ENCODE measurements at places on chromosomes 16 and 17.

DNA sequence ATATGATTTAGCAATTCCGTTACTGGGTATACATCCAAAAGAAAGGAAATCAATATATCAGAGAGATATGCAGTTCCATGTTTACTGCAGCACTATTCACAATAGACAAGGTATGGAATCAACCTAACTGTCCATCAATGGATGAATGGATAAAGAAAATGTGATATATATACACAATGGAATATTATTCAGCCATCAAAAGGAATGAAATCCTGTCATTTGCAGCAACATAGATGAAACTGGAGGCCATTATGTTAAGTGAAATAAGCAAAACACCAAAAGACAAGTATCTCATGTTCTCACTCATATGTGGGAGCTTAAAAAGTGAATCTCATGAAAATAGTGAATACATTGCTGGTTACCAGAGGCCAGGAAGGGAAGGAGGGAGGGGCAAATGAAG lies 390.8 kb downstream of the ZFHX3 start:
- DNase-seq = no peak

- DNase-seq = peak; percentile 42
These were observed 1.7 kb downstream of the METRNL start for GRCh38 chr17:83080858-83081683.

DNA sequence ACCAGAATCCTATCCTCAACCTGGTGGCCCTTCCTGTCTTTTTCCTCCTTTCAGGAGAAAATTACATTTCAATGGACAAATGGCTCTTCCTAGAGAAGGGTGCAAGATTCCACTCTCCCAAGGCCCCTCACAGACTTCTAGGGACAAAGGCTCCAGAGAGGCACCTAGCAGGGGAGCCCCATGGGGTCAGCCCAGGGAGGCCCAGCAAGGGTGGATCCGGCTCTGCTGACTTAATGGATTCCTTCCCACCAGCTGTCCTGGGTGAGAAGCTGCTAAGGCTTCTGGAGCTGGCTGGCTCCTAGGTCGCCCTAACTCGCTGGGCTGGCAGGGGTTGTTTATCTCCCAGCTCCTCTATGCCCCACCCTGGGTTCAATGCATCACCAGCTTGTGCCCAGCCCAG lies 152.4 kb downstream of the ZNF423 start:
- DNase-seq = no peak

DNA sequence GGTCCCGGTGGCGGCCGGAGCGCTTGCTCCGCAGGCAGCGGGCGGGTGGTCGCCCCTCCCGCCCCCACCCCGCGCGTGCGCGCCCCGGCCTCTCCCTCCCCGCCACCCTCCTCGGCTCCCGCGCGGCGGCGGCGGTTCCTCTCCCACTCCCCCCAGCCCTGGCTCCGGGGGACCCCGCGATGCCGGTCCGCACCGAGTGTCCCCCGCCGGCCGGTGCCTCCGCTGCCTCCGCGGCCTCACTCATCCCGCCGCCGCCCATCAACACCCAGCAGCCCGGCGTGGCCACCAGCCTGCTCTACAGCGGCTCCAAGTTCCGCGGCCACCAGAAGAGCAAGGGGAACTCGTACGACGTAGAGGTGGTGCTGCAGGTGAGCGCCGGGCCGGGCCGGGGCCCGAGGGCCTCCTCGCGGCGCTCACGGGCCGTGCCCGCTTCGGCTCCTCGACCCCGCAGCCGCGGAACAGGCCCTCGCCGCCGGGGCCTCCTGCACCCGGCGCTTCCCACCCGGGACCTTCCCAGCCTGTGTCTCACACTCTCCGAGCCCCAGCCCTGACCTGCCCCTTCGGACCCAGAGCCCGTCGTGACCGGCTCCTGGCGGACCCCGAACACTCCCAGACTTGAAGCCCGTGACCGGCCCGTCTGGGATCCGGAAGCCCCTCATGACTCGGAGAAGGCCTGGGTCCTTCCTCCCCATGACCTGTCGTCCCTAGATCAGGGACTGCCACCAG lies 490 bp downstream of the GID4 start:
- peak; percentile 17 for DNase-seq

- peak; percentile 58 for DNase-seq
These were observed 29.9 kb upstream of the PRM1 start for GRCh38 chr16:11310997-11311561.

GRCh38 chr16:69237296-69237695 lies 50.3 kb downstream of the SNTB2 start:
- no peak for DNase-seq

GRCh38 chr17:60606036-60606435 lies 6.0 kb downstream of the PPM1D start:
- DNase-seq = no peak

DNA sequence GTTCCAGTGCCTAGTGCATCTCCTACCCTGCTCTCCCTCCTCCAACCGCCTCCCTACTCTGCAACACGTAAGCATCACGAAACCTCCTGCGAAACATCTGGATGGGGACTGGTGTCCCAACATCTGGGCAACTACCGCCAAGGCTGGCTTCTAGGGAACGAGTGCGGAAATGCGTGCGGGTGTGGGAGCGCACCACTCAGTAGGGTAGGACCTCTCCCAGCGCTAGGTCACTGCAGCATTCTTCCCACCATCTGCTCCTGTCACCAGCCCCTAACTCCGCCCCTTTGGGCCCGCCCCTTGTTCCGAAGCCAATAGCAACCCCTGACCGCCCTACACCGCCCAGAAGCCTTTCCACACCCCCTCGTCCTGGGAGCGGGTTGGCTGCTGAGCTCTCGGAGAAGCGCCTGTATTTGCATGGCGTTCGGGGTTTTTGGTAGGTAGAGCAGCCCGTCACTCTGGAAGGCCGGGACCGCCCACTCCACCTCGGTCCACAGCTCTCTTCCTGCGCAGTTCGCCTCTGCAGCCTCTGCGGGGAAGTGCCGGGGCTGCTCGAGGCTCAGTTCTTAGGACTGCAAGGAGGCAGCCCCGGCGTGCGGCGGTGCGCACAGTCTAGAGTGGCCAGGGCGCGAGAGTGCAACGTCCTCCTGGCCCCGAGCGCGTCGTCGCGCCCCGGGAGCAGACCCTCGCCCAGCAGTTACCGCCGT lies at the start of gene HS3ST3B1:
TSS of gene HS3ST3B1 (plus strand) at position 507 of the 704 bp plus-strand sequence. CDS start 438 bp downstream, outside the sequence.
- DNase-seq = peak; percentile 100

GRCh38 chr16:35574454-35575431 lies 2115.3 kb downstream of the TP53TG3F start:
- DNase-seq = no peak

DNA sequence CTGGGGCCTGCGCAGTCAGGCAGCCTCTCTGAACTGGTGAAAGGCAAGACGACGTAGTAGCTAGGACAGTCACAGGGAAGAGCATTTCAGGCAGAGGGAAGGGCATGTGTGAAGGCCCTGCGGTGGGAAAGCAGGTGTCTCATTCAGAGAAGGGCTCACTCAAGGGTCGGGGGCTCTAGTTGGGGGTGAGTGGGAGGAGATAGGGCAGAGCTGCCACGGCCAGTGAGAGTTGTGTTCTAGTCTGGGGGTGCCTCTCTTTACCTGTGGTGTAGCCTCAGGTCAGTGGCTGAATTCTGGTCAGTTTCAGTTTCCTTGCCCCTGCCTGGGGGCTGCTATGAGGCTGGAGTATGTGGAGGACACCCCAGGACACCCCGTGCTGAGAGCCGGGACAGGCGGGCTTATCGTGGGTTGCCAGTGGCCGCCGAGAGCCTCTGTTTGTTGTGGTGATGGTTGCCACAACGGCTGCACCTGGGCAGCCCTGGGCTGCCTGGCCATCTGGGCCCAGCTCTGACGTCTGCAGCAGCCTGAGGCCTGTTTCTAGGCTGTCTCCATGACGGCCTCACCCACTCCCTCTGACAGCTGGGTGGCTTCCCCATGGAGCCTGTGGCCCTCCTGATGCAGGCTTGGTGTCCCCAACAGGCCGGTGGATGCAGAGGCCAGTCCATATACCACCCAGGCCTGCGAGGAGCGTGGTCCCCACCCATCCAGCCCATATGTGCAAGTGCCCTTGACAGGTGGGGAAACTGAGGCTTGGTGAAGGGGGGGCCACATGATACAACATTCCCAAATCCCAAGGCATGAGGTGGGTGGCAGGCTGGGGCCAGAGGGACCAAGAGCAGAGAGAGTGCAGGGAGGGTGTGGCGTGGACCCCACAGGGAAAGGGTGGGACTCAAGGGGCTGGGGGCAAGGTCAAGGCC lies 10.8 kb downstream of the MAP2K3 start:
- DNase-seq = no peak

GRCh38 chr17:66214884-66215528 lies 14.2 kb downstream of the APOH start:
- DNase-seq = no peak

DNA sequence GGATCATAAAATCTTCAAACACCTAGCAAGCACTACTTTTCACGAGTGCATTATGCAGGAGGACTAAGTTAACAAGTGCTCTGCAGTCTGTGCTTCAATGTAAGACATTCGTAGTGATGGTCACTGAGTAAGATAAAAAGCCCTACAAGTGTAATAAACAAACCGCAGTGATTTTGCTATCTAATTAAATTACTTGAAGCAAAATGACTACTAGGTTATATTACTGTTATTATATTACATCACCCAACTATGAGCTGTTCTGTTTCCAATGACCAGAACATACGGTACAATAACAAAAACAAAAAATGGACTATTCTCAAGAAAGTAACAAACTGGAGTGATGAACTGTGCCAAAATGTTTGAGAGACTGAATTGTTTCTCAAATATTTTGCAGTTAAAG lies 11.2 kb downstream of the KLHL10 start:
- DNase-seq = peak; percentile 28

GRCh38 chr17:9052921-9053320 lies 31.6 kb downstream of the NTN1 start:
- no peak for DNase-seq

GRCh38 chr16:54957403-54958166 lies 26.9 kb downstream of the IRX5 start:
- peak; percentile 21 for DNase-seq

GRCh38 chr16:58938811-58939210 lies 204.7 kb upstream of the GOT2 start:
- no peak for DNase-seq

GRCh38 chr16:79269211-79269863 lies 331.2 kb downstream of the MAF start:
- no peak for DNase-seq

- DNase-seq = no peak
These were observed 69.2 kb downstream of the SDR42E1 start for GRCh38 chr16:81942007-81942601.

- DNase-seq = peak; percentile 81
These were observed 35.8 kb upstream of the HAPSTR1 start for GRCh38 chr16:9055661-9056060.

DNA sequence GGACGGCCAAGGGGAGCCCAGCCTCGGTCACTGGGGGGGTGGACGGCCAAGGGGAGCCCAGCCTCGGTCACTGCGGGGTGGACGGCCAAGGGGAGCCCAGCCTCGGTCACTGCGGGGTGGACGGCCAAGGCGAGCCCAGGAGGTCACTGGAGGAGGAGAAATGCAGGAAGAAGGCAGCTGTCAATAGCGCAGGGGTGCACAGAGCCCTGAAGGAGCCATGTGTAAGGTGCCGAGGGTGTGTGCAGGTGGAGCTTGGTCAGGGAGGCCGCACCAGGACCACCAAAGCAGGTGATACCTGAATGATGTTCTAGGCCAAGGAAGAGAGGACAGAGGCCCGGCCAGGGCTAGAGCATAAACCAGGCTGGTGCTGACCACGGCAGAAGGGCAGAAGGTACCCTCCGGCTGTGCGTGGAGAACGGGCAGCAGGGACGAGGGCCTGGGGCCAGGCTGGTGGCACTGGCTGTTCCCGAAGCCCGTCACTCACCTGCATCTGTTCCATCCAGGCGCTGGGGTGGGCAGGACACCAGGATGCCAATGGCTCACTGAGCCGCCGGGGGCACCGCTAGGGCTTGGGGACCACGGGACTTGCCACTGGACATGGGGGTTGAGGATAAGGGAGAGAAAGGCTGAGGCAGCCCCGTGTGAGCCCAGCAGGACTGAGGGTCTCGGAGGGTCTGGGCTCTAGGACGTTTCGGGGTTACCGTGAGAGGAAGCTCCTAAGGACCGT lies 5.9 kb upstream of the CCDC57 start:
- DNase-seq = no peak

- DNase-seq = peak; percentile 22
These were observed 5.1 kb downstream of the CLCN7 start for GRCh38 chr16:1469693-1470201.

- DNase-seq = no peak
These were observed 256.7 kb downstream of the PARN start for GRCh38 chr16:14373406-14373805.

GRCh38 chr16:81571592-81572385 lies 127.2 kb downstream of the CMIP start:
- DNase-seq = no peak

- DNase-seq = no peak
These were observed 21.3 kb downstream of the OTOA start for GRCh38 chr16:21685034-21685455.

DNA sequence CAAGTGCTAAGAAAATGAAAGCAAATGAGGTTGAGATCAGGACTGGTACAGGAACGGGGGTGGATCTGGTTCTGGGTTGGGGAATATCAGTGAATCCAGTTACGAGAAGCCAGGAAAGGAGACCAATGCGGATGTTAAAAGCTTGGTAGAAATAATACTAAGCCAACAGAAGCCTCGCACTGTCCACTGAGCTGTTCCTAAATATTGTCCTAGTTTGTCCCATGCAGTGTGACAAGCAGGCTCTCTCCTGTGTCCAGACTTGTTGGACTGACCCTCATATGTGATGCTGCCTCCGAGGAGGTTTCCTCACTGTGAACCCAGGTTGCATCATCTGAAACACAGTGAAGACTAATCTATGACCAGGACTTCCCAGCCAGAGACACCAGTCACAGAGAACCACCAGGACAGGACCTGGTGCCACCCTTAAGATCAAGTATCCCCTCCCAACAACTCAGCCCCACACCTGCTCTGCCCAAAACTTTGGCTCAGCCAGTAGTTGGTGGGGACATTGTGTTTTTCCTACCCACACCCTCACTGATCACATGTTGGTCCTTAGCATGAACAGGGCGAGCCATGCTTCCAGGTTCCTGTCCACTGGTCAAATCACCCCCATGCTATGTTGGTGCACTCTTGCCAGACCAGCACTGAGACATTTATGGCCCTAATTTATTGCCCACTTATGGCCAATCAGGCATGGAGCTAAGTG lies 32.7 kb upstream of the SCNN1B start:
- no peak for DNase-seq

DNA sequence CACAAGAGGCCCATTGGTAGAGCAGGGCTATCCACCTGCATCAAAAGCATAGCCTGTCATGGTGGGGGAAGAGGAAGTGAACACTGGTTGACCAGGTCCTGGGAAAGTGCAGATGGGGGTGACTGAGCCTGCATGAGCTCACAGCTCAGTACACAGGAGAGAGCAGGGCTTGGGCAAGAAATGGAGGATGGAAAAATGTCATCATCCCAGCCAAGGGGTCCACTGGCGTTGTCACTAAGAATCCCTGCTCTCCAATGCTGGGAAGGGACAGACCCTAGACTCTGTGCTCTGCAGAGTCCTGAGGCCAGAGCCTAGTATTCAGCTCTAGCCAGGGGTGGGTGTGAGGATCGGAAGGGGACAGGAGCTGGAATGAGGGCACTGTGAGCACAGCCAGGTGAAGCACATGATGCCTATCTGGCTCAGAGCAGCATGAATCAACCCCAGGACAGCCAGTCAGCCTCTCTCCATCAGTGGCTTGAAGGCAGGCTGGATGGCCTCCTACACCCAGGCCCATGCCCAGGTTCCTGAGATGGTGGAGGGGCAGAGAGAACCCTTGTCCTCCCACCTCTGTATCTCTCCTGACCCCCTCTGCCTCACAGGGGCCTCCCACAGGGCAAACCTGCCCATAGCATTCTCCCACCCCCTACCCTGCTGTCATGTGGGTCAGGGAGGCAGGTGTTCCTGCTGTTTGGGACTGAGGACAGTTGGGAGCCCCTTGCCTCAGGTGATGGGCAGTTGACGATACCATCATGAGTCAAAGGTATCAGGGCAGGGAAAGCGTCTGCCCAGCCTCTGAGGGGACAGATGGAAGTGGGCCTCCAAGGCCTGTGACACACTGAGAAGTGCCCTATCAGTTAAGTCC lies 13.8 kb upstream of the CTCF start:
- DNase-seq = no peak

Measured in iris pigment epithelial cell (primary cell).